ENCODE measurements at places on chromosomes 2 and 18. TPM values are rescaled to one million over a fixed set of nuclear protein-coding genes. Genes with fewer than 3 reads are reported as not detected.

Gene CD8B2
- total RNA-seq = 0.21 TPM

DNA sequence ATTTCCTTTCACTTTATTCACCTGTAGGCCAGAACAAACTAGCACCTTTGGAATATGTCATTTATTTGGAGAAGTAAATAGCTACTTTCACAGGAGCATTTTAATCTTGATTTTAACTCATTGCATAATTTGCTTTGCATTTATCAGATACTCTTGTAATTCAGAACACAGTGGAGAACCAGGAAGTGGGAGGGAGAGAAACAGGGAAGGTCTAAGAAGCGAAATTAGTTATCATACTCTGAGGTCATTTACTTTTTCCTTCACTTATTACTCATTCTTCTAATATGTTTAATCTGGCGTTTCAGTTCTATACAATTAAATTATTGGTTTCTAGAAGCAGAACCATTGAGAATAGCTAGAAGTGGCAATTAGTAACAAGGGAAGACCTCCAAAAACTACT lies 20.7 kb downstream of the RBM44 start:
- no peak for DNase-seq

DNA sequence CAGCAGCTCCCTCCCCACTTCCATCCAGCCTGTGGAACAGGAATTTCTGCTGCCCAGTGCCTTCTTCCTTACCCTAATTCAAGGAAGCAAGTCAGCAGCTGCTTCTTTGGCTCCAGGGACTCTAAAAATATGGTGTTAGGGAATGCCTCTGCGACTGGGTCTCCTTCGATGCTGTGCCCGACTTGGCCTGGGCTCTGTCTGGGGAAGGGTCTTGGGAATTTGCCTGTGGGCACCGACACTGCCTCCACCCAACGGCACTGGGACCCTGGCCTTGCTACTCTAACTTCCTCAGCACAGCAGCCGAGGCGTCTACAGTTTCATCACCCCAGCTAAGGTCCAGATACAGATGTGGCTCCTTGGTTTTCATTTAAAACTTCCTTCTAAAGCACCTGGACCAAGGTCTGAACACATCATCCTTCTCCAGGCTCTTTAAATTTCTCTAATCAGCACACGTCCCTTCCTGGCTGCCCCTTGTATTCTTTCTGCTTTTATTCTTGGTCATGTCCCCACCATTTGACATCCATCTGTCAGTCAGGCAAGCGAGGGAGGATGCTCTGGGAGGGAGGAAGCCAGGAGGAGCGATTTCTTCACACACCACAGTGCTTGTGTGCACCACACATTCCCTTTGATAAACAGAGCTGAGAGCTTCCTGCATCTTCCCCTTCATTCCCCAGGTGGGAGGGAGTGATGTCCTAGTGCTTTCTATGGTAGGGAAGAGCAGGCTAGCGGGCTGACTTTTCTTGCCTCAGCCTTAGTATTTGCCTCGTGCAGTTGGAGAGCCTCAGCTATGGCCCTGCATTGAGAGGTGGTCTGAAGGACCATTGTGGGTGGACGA lies 6.8 kb downstream of the LBH start:
- DNase-seq = no peak

- DNase-seq = no peak
Observed at GRCh38 chr18:45834306-45834705, 8.8 kb downstream of the SIGLEC15 start.

DNA sequence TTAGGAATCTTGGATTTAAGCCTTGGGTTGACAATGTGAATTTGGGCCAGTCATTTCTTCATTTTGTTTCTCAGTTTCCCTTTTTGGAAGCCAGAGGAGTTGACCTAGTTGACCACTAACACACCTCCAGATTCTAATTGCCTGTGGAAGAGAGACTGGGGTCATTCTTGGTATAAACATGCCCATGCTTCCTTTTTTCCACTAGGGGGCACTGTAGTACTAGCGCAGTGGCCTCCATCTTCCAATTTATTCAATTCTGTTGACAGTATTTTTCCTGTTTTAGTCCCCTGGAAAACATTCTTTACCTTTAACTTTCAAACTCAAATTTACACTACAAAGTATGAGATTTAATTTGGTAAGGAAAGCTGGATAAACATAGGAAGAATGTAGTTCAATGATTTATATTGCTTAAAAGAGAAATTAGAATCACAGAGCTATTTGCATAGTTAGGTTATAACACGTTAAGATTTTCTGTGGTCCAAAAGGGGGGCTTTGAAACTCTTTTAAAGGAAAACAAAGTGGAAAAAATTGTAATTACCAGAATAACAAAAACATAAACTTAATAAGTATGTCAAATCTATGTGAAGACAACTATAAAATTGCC lies 57.5 kb upstream of the AGPS start:
- DNase-seq = no peak

Measured in lower lobe of right lung (tissue), 2 donors.